Adrenal gland (tissue), 19 donors: ENCODE measurements at places on chromosomes 2 and 18.

DNA sequence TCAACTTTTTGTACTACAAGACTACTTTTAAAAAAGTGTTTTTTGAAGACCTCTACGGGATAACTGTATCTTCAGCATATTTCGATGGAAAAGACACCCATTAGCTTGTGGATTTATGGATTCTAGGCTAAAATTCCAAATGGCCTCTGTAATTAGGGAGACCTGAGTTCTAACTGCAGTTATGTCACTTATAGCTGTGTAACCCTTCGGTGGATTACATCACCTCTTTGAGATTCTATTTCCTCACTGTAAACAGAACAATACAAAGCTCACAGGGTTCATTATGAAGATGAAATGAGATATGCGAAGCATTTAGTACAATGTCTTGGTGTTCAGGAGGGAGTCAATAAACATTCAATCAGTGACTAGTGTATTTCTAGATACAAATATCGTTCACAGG lies 24.2 kb downstream of the LMAN2L start:
- no peak for DNase-seq

- no peak for DNase-seq
These were observed 952.4 kb downstream of the EPHA4 start for GRCh38 chr2:220619525-220620220.

DNA sequence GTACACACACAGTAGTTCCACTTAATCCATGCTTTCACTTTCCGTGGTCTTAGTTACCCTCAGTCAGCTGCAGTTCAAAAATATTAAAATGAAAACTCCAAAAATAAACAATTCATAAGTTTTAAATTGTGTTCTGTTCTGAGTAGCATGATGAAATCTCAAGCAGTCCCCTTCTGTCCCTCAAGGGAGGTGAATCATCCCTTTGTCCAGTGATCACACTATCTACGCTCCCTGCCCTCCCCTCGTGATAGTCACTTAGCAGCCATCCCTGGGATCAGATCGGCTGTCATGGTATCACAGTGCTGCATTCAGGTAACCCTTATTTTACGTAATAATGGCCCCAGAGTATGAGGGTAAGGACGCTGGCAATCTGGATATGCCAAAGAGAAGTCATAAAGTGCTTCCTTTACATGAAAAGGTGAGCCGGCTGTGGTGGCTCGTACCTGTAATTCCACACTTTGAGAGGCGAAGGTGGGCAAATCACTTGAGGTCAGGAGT lies 5.8 kb upstream of the RTN4 start:
- DNase-seq = peak; percentile 70

DNA sequence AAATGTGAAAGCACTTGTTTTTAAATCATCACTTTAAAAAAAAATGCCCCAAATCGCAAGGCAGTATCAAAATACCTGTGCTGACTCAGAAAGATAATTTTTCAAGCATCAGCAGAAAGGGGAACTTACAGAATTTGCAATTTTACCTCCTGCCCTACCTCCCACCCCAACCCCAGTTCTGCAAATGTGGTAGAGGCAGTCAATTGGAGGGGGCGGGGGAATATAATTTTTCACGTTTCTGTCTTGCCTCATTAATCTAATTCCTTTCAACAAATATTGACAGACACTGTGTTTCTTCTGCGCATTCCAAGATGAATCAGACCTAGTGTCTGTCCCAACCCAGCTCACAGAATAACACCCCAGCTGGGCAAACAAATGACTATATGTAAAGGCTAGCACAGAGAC lies 76.8 kb downstream of the ALPK2 start:
- no peak for DNase-seq

DNA sequence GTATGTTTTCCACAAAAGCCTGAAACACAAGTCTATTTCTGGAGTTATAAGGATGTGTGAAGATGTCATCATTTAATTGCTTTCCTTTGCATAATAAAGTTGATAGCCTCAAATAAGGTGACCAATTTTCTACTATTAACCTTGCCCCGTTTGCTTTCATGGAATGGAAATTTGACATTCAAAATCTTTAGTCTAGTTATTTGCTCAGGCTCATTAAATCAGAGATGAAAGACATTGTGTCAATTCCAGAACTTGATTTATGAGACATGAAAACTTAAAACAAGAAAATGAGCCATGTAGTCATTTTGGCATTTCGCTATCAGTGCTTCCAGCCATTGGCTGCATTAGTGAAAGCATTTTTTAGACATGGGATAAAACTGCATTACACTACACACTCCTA lies 91.5 kb upstream of the ZSWIM2 start:
- no peak for DNase-seq

DNA sequence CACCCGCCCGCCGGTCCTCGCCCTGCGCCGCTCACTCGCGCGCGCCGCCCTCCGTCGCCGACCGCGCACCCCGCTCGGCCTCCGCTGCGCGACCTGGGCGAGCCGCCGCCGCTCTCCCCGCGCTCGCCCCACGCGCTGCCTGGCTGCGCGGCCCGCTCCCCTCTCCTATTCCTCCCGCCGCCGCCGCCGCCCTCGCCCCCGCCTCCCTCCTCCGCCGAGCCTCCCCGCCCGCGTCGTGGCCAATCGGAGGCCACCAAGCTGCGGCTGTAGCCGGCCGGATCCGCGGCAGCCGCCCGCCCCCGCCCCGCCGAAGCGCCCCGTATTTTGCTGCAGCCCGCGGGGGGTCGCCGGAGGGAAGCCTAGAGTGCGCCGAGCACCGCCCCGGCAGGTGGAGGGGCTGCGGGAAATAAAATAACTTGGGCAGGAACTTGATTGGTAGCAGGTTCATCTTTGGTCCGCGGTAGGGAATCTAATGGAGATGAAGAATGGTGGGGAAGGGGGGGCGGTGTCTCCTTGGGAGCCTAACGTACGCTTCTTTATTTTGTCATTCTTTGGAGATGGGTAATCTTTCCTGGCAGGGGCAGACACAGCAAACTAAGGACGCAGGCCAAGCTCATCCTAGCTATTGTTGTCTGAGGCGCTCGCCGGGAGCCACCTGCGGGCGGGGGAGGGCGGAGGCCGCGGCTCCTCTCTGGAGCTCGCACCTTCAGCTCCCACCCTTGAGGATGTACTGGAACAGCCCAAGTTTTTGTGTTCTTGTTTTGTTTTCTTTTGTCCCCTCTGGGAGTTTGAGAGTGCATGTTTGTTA lies 1.1 kb upstream of the CDH2 start:
- DNase-seq = peak; percentile 78

GRCh38 chr18:58605027-58606020 lies 23.6 kb downstream of the ALPK2 start:
- DNase-seq = no peak

DNA sequence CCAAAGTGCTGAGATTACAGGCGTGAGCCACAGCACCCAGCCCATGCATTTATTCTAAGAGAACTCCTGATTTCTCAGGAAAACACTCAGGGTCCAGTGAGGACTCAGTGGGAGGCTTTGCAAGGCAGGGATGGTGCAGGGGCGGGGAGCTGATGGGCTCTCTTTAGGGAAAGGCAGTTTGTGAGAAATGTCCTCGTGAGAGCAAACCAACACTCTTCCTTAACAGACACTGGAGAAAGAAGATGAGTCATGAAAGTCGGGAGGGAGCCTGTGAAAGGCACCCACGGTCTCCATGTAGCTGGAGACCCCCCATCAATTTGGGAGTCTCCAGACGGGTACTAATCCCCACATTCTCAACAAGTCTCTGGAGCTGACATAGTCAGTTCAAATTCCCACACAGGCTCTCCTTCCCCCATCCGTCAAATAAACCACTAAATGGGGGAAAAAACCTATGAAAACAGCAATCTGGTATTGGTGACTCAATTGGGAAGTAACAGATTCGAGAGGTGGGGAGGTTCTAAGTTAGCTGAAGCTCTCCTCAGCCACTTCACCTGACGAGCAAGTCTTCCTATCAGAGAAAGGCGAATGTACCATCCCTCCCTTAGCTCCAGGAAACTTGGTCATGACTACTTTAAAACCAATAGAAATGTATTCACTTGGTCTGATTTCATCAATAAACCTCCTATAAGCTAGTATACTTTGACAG lies 11.0 kb upstream of the CREG2 start:
- DNase-seq = no peak

DNA sequence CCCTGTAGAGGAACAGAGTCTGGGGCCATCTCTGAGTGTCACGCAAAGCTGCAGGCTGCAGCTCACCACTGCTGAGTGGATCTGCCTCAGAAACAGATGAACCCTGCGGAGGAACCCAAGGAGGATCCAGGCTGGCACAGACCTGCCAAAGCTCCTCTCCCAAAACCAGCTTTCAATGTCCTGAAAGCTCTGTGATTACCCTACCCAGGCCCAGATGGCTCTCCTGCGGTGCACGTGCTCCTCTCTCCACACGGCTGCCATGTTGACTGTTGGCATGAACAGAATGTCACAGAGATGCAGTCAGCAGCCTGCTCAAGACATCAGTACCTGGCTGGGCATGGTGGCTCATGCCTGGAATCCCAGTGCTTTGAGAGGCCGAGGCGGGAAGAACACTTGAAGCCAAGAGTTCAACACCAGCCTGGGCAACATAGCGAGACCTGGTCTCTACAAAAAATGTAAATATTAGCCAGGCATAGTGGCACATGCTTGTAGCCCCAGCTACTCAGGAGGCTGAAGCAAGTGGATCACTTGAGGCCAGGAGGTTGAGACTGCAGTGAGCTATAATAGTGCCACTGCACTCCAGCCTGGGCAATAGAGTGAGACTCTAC lies 216.8 kb downstream of the MGAT5 start:
- no peak for DNase-seq

GRCh38 chr2:150207979-150208378 lies 279.5 kb downstream of the RND3 start:
- DNase-seq = no peak

GRCh38 chr18:63177919-63178821 lies 141.4 kb downstream of the BCL2 start:
- DNase-seq = no peak

GRCh38 chr2:228140934-228141528 lies 40.5 kb downstream of the SPHKAP start:
- no peak for DNase-seq

DNA sequence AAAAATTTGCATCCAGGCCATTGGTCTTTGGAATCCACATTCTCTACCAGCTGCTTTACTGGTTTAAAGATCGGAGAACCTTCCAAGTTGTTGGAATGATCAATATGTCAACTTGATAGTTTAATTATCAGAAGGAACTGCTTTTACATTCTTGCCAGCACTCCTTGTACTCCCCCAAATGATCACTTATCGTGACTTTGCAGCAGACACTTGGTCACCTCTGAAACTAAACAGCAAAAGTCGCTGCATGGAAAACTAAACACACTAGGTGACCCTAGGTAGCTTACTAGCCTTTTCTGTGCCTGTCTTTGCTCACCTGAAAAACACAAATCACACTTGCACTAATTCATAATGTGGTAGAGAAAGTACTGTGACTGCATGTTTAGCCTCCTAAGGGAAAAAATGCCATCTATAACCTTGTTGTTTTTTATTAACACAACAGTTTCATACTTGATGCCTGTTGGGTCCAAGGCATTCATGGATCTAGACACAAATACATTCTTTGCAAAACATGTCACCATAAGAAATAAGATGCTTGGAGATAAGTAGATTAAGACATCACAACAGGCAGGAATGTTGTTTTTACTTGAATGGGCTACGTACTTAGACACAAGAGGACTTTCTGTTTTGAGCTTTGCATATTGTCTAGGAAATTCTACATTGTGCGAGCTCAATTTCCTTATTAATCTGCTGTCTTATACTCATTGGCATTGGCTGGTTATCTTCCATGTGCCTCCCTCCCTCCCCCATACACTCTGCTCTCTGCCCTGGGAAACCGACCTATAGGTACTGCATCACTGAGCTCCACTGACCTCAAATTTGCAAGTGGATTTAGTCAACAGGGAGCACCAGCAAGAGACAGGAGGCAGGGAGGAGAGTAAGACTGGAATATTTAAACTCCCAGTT lies 219.1 kb upstream of the STK17B start:
- no peak for DNase-seq

- no peak for DNase-seq
These were observed 72.3 kb downstream of the CCDC138 start for GRCh38 chr2:108858894-108859293.

DNA sequence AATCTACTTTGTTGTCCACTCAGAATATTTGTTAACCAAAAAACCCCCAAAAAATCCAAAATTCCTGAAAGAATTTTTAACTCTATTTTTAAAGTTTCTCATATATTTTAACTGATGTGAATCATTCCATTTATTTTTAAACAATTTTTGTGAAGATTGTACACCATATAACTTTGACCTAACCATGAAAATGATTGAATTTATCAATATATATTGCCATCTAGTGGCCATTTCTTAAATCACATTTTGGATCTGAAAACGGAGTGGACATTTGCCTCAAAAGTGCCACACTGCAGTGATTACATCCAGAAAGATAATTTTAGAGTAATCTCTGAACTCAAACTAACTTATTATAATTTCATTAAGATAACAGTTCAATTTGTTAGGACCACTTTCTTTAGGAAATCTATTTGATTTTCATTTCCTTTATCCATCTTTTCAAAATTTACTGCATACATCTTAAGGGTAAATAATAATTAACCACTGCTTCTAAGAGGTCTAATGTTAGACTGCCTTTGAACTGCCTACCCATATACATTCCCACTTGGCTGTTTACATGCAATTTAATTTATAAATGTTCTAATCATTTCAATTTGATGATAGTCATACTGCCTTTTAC lies 71.1 kb downstream of the DSC3 start:
- DNase-seq = no peak

DNA sequence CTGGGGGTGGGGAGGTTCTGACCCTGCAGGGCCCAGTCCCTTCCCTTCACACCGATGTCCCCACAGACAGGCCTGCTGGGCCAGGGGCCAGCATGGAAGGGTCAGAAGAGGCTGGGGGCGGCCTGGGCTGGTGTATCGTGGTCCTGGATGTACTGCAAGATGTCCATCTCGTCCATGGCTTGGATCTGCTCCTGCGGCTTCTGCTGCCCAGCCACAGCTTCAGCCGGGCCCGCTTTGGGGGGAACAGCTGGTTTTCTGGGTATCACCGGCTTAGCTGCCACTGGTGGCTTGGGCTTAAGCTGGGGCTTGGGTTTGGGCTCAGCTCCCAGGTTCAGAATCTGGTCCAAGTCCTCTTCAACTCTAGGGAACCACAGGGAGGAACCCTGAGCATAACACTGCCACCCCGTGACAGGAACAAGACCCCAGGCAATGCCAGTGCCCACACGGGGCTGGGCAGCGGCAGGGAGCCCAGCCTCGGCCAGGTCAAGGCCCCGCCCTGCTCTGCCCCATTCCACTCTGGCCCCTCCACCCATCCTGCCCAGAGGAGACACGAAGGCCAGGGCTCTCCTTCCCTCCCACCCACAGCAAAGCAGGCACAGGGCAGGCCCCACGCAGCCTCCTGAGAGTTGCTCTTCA lies 31.9 kb downstream of the HS1BP3 start:
- no peak for DNase-seq

GRCh38 chr2:10373931-10374330 lies 71.2 kb downstream of the HPCAL1 start:
- no peak for DNase-seq

- DNase-seq = no peak
These were observed 75.8 kb upstream of the SEC11C start for GRCh38 chr18:59063912-59064311.

GRCh38 chr2:197760293-197760657 lies 24.8 kb downstream of the BOLL start:
- no peak for DNase-seq

- DNase-seq = no peak
These were observed 673 bp upstream of the SMCHD1 start for GRCh38 chr18:2654928-2655177.

GRCh38 chr18:38644875-38645641 lies 1079.5 kb upstream of the CELF4 start:
- no peak for DNase-seq
